ENCODE measurements at places on chromosomes 3 and 15. TPM values are rescaled to one million over a fixed set of nuclear protein-coding genes. Genes with fewer than 3 reads are reported as not detected.

The CSPG4 gene
- total RNA-seq: 12.8 TPM

The ARL6IP5 gene
- 74.0 TPM for total RNA-seq

The PRSS50 gene
- not detected for total RNA-seq

The FOXL2NB gene
- not detected for total RNA-seq

The PLXNB1 gene
- 188 TPM for total RNA-seq

The RPL14 gene
- total RNA-seq: 485 TPM

The ALDH1L1 gene
- 8.5 TPM for total RNA-seq

The ARHGEF3 gene
- 18.0 TPM for total RNA-seq

The PTX3 gene
- total RNA-seq: 2.0 TPM

The CLDN16 gene
- total RNA-seq: 1.7 TPM

The SLC12A8 gene
- 5.3 TPM for total RNA-seq

The CYP1A1 gene
- total RNA-seq: 4.2 TPM

The DNAH12 gene
- total RNA-seq: 0.73 TPM

The DPH3 gene
- total RNA-seq: 5.5 TPM

The CCK gene
- not detected for total RNA-seq

The DNASE1L3 gene
- total RNA-seq: 4.6 TPM

The CHRM5 gene
- not detected for total RNA-seq

The IL5RA gene
- total RNA-seq: not detected

The KCNMB2 gene
- not detected for total RNA-seq

The EPHA3 gene
- total RNA-seq: 1.4 TPM

The ALS2CL gene
- total RNA-seq: 129 TPM

The ARGFX gene
- not detected for total RNA-seq

The ZFAND6 gene
- total RNA-seq: 47.9 TPM

The DNAJB8 gene
- not detected for total RNA-seq

The GMNC gene
- not detected for total RNA-seq

The C3orf38 gene
- total RNA-seq: 14.1 TPM

The BCHE gene
- 5.9 TPM for total RNA-seq

The TMEM41A gene
- total RNA-seq: 42.8 TPM

The AHSG gene
- total RNA-seq: not detected

The TSPAN3 gene
- total RNA-seq: 102 TPM

The LRTM1 gene
- total RNA-seq: not detected

The SH2D7 gene
- not detected for total RNA-seq

The PLCH1 gene
- 0.94 TPM for total RNA-seq

The LEKR1 gene
- 1.6 TPM for total RNA-seq

The BSN gene
- total RNA-seq: 0.59 TPM

The PAQR5 gene
- 9.9 TPM for total RNA-seq
